ENCODE measurements at places on chromosomes 4 and X.

DNA sequence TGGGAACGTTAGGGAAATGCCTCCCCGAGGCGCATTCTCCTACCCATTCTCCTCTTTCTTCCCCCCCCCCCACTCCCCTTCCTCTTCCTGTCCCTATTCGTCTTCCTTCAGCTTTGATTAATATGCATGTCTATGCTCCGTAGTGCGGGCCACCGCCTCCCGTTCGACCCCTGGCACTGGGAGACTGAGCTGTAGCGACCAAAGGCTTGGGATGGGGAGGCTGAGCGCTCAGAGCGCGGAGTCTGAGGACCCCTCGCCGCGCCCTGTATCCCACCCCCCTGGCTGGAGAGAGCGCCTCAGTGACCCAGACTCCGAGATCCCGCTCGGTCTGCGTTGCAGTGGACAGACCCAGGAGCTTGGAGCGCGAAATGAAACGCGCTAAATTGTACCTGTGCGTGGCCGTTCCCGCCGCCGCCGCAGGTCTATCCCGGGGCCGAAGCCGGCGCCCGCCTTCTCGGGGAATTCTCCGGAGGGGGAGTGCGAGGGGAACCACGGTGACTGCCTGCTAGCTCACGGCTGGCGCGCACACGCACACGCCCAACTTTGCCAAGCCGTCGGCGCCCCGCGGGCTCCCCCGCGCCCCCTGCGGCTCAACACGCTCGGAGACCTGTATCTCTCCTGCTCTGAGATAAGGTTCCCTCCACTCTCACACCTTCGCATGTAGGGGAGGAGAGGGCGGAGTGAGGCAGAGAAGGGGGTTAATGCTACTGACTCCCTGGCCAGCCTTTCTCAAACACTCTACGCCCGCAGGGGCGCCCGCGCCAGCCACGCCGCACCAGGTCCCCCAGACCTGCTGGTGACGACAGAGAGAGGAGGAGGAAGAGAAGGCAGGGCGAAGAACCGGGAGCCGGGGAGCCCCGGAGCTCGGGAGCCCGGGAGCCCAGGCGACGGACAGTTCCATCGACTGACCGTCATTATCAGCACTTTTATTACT lies 1.5 kb upstream of the PTCHD1 start:
- H3K4me1 ChIP-seq: peaks cover 6% of the 10 kb centered on the region
- no peak overlapping the region for H3K27ac ChIP-seq
- H3K27me3 ChIP-seq: peaks cover 66% of the 10 kb centered on the region

DNA sequence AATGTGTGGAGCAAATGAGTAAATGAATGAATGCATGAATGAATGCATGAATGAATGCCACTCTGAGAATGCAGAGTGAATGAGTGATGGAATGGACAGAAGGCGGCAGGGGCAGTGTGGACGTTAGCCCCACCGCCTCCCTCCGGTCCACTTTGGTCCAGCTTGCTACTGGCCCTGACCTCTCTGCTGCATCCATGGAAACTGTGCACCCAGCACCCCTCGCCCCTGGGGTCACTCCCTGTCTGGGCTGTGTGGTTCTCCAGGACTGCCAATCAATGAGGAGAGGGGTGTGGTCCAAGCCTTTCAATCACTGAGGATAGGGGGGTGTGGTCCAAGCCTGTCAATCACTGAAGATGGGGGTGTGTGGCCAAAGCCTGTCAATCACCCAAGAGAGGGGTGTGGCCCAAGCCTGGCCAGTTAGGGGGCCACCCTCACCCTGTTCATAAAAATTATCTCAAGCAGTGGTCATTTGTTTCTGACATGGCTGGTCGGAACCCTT lies 39.2 kb upstream of the ASMTL start:
- peaks cover 24% of the 10 kb centered on the region for H3K36me3 ChIP-seq
- H3K4me1 ChIP-seq: peaks cover 22% of the 10 kb centered on the region
- peak; percentile 69 for DNase-seq
- no peaks in the 10 kb centered on the region for H3K27me3 ChIP-seq
- peak overlapping the region; percentile 47 for H3K27ac ChIP-seq

DNA sequence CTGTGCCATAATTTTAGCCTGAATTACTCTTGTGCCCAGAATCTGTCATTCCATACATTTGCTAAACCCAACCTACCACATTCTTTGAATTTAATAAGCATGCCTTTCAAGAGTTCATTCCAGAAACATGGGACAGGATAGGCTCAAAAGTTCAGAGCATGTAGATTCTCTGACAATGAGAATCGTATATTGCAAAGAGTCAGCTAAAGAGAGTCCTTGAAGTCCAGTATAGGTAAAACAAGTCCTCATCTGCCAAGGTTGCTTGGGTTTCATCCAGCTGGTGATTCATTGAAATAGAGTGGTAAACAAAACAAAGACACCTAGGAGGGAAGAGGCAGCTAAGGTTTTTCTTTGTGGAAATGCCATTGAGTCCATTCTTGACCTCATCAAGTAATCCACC lies 249.3 kb upstream of the DIPK2B start:
- H3K27me3 ChIP-seq: peaks cover 3% of the 10 kb centered on the region
- H3K4me3 ChIP-seq: no peak overlapping the region
- H3K36me3 ChIP-seq: no peaks in the 10 kb centered on the region
- H3K4me1 ChIP-seq: peaks cover 7% of the 10 kb centered on the region
- DNase-seq: no peak

GRCh38 chr4:164027805-164028204 lies 533.3 kb downstream of the TMA16 start:
- H3K27ac ChIP-seq: no peak overlapping the region
- no peaks in the 10 kb centered on the region for H3K27me3 ChIP-seq
- no peaks in the 10 kb centered on the region for H3K4me1 ChIP-seq
- no peaks in the 10 kb centered on the region for H3K36me3 ChIP-seq

DNA sequence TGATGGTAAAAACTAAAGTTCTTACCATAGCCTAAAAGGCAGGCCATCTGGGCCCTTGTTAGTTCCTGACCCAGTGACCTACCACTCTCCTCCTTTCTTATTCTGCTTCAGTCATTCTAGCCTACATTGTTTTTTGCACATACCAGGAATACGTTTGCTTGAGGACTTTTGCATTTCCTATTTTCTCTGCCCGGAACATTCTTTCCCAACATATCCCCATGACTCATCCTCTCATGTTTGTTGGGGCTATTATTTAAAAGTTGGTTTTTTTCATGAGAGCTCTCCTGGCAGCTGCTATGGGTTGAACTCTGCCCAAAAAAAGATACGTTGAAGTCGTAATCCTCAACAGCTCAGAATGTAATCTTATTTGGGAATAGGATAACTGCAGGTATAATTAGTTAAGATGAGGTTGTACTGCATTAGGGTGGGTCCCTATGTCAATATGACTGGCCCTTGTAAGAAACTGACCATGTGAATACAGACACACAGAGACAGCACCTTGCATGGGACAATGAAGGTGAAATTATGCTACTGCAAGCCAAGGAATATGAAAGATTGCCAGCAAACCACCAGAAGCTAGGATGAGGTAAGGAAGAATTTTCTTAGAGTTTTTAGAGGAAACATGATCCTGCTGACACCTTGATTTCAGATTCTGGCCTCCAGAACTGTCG lies 138.3 kb upstream of the PDHA2 start:
- no peak overlapping the region for H3K27ac ChIP-seq
- H3K4me3 ChIP-seq: no peak overlapping the region
- H3K27me3 ChIP-seq: no peaks in the 10 kb centered on the region
- no peak for DNase-seq
- H3K4me1 ChIP-seq: no peaks in the 10 kb centered on the region
- no peaks in the 10 kb centered on the region for H3K36me3 ChIP-seq

GRCh38 chrX:24464498-24464835 lies 619 bp upstream of the PDK3 start:
- peaks cover 5% of the 10 kb centered on the region for H3K36me3 ChIP-seq
- peak overlapping the region; percentile 81 for H3K4me3 ChIP-seq
- H3K4me1 ChIP-seq: peaks cover 30% of the 10 kb centered on the region
- no peak for DNase-seq

DNA sequence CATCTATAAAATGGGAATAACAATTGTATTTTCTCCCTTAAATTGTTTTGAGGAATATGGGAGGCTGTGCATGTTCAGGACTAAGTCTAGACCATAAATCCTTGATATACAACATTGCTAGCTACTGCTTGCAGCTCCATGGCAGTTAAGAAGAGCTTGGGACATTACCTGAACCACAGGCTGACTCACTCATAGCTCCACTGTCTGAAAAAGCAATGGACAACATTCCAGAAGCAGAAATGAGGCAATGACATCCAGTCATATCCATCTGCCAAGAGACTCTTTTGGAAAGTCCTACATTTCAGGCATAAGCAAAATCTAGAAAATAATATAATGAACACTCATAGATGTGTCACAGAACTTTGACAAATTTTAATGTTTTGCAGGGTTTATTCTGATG lies 167.3 kb upstream of the LEF1 start:
- no peaks in the 10 kb centered on the region for H3K27me3 ChIP-seq
- no peak overlapping the region for H3K4me3 ChIP-seq
- H3K36me3 ChIP-seq: no peaks in the 10 kb centered on the region

DNA sequence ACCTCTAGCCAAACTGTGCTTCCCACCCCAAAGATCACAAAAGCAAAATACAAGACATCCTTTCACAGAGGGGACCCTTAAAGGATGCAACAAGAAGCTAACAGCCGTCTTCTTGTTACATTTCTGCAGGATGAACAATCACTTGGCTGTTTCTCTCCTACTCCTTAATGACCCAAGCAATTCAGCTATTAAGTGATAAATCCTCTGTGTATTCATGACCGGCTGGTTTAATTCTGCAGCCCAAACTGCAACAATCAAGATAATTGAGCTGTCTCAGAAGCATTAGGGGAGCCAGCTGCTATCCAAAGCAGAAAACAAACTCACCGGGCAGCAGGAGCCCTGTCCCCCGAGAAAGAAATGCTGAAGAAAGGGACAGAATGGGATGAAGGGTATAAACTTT lies 85.9 kb upstream of the ACSL4 start:
- H3K27me3 ChIP-seq: peaks cover 3% of the 10 kb centered on the region
- no peak overlapping the region for H3K4me3 ChIP-seq
- H3K27ac ChIP-seq: no peak overlapping the region
- no peaks in the 10 kb centered on the region for H3K4me1 ChIP-seq
- no peaks in the 10 kb centered on the region for H3K36me3 ChIP-seq

Measured in activated naive CD8-positive, alpha-beta T cell treated with anti-CD3 and anti-CD28 coated beads for 36 hours (primary cell).